Activated T-helper 1 cell treated with anti-CD3 and anti-CD28 coated beads, Interleukin-12 subunit alpha, Interleukin-12 subunit beta, Interleukin-2, Interleukin-4 antibody, amounts not matched to agents 30 ng/mL and 10 ng/mL and 1 ng/mL, durations not matched to agents 14 hours and 24 hours and 36 hours (primary cell): ENCODE measurements at places on chromosomes 12 and 14. TPM values are rescaled to one million over a fixed set of nuclear protein-coding genes. Genes with fewer than 3 reads are reported as not detected.

The ATP2B1 gene
- total RNA-seq, result 21.4 and 24.7 TPM in 2 replicates

The KCNA1 gene
- not detected in 2 replicates for total RNA-seq

The CLEC7A gene
- total RNA-seq, result 0.17 TPM in 1 of 2 replicates, not detected in the other

The KRT7 gene
- total RNA-seq, result 15.5 and 21.2 TPM in 2 replicates

The CMA1 gene
- not detected in 2 replicates for total RNA-seq

The RGS6 gene
- 2.0 and 2.4 TPM in 2 replicates for total RNA-seq

The PIWIL1 gene
- not detected in 2 replicates for total RNA-seq

The MORN3 gene
- total RNA-seq, result 0.41 and 0.61 TPM in 2 replicates

The NTN4 gene
- total RNA-seq, result not detected in 2 replicates

The HOXC11 gene
- not detected in 2 replicates for total RNA-seq

The MYO1H gene
- total RNA-seq, result not detected in 2 replicates

The ARID4A gene
- total RNA-seq, result 21.4 and 26.3 TPM in 2 replicates

The ZDHHC22 gene
- total RNA-seq, result not detected in 2 replicates

The LRRC10 gene
- total RNA-seq, result not detected in 2 replicates

The RPL10L gene
- not detected in 2 replicates for total RNA-seq

The SP7 gene
- not detected in 2 replicates for total RNA-seq

The SBNO1 gene
- total RNA-seq, result 51.6 and 52.8 TPM in 2 replicates

The CLEC9A gene
- not detected in 2 replicates for total RNA-seq

The PTCSC3 gene
- total RNA-seq, result not detected in 2 replicates

The PARPBP gene
- total RNA-seq, result 23.5 and 25.1 TPM in 2 replicates

The IGF1 gene
- 0.34 and 0.83 TPM in 2 replicates for total RNA-seq

The LMNTD1 gene
- total RNA-seq, result not detected in 2 replicates

The RIN3 gene
- total RNA-seq, result 34.7 and 35.3 TPM in 2 replicates

The GOLGA5 gene
- 22.2 and 22.6 TPM in 2 replicates for total RNA-seq

The GSC gene
- not detected in 2 replicates for total RNA-seq

The PKP2 gene
- total RNA-seq, result not detected in 2 replicates

The EFCAB11 gene
- 6.0 and 8.2 TPM in 2 replicates for total RNA-seq

The INHBE gene
- 0.22 and 0.41 TPM in 2 replicates for total RNA-seq

The MDGA2 gene
- total RNA-seq, result not detected in 2 replicates

The SLC15A5 gene
- total RNA-seq, result not detected in 2 replicates

The DDN gene
- total RNA-seq, result 0.78 and 1.1 TPM in 2 replicates

The OTOGL gene
- total RNA-seq, result 0.21 TPM in 1 of 2 replicates, not detected in the other

The TAS2R43 gene
- 0.76 and 2.0 TPM in 2 replicates for total RNA-seq

The KLHL33 gene
- total RNA-seq, result 0.05 TPM in 2 replicates

The PABPN1 gene
- 252 and 266 TPM in 2 replicates for total RNA-seq

The PPP2R3C gene
- total RNA-seq, result 48.2 and 52.4 TPM in 2 replicates

The SLC25A47 gene
- total RNA-seq, result not detected in 2 replicates

The EIF4B gene
- 463 and 473 TPM in 2 replicates for total RNA-seq

The RTRAF gene
- total RNA-seq, result 215 and 230 TPM in 2 replicates

The KRT72 gene
- total RNA-seq, result not detected in 2 replicates

The SART3 gene
- total RNA-seq, result 83.3 and 96.4 TPM in 2 replicates

The GRIP1 gene
- total RNA-seq, result 0.64 TPM in 1 of 2 replicates, not detected in the other

The PRIMA1 gene
- not detected in 2 replicates for total RNA-seq

The ALKBH1 gene
- 16.3 and 21.9 TPM in 2 replicates for total RNA-seq

The CLEC4D gene
- total RNA-seq, result not detected in 2 replicates

The KCNC2 gene
- total RNA-seq, result not detected in 2 replicates
